ENCODE measurements at places on chromosomes 6 and 20.

DNA sequence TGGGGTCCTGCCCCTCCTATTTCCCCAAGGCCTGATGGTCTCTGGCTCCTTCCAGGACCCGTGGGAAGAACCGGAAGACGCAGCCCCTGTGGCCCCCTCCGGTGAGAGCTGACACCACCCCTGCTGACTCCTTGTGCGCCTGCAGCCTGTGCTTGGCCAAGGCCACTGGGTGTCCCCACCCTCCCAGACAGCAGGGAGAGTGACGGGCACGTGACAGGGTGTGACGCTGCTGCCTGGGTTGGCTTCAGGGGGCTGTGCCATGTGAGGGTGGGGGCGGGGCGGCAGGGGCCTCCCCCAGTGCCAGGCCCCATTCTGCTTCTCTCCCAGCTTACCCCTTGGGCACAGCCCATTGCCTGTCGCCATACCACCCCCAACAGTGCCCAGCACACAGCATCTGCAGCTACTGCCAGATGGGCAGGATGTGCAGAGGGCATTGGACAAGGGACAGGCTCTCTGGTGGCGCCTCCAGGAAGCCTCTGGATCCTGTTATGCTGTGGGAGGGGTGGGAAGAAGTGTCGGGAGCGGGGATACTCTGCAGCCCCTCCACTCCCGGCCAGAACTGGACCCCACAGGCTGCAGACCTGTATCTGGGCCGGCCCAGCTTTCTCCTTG, 2.9 kb downstream of the BIRC7 start:
- DNase-seq = no peak

GRCh38 chr6:78511009-78511408, 356.3 kb upstream of the IRAK1BP1 start:
- DNase-seq = no peak

- DNase-seq = peak; percentile 15
Observed at GRCh38 chr20:12217382-12217781, 299.7 kb downstream of the BTBD3 start.

GRCh38 chr20:31923388-31924331, 28.2 kb downstream of the PDRG1 start:
- no peak for DNase-seq

DNA sequence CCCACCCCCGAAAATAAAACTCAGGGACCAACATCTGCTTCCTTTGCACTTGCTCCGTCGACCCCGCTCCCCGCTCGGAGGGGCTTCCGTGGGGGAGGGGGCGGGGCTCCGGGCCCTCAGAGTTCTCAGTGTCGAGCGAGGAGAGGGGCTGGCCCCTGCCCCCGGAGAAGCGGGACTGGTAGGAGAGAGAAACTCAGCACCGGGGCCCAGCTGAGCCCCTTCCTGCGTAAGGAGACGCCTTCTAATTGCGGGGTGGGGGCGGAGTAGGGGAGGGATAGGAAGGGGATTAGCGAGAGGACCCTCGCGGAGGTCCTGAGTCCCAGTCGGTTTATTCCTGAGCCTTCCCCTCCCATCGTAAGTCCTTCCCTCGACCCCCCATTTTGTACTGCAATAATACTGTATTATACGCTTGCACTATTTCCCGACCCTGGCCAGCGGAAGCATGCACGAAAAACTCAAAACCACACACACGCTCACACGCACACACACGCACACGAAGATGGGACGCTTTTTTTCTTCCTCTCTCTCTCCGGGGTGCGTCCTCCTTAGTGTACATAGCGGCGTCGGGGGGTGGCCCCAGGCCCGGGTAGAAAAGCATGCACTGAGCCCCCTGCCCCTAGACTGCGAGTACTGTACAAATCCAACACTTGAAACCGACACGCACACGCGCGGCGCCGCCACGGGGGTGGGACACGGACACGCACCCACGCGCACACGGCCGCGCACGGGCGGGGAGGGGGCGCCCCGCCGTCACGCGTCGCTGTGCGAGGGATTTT, 22.1 kb upstream of the SLC22A7 start:
- no peak for DNase-seq

DNA sequence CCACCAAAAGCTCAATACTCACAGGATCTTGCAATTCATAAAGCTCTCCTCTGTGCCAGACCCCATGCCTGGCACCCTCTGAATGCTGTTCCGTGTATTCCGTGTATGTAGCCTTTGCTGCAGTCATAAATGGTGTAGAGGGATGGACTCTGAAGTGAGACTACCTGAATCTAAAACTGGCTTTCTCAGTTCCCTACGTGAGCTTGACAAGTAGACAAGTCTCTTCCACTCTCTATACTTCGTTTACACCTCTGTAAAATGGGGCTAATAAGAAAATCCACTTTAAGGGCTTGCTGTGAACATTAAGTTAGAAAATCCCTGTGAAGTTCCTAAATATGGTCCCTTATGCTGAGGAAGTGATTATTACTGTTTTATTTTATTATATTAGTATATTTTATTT, 31.5 kb downstream of the PPP1R16B start:
- DNase-seq = no peak

GRCh38 chr6:70282312-70282918, 20.5 kb downstream of the COL9A1 start:
- DNase-seq = peak; percentile 1

DNA sequence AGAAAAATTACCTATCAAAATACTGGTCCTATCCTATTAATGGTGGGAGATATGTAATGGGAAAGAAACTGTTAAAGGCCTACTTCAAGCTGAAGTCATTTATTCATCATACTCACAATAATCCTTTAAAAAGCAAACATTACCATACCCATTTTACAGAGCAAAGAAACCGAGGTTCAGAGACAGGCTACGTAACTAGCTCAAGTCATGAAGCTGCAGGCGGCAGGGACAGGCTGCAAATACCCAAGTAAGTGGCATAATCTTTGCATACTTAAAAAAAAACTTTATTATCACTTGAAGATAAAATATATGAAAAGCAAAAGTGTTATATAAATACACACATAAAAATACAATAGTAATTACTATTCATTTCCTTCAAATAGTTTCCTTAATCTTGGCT, 2.6 kb downstream of the RALGAPA2 start:
- no peak for DNase-seq

GRCh38 chr20:38139156-38139912, 25.7 kb downstream of the TGM2 start:
- DNase-seq = no peak

DNA sequence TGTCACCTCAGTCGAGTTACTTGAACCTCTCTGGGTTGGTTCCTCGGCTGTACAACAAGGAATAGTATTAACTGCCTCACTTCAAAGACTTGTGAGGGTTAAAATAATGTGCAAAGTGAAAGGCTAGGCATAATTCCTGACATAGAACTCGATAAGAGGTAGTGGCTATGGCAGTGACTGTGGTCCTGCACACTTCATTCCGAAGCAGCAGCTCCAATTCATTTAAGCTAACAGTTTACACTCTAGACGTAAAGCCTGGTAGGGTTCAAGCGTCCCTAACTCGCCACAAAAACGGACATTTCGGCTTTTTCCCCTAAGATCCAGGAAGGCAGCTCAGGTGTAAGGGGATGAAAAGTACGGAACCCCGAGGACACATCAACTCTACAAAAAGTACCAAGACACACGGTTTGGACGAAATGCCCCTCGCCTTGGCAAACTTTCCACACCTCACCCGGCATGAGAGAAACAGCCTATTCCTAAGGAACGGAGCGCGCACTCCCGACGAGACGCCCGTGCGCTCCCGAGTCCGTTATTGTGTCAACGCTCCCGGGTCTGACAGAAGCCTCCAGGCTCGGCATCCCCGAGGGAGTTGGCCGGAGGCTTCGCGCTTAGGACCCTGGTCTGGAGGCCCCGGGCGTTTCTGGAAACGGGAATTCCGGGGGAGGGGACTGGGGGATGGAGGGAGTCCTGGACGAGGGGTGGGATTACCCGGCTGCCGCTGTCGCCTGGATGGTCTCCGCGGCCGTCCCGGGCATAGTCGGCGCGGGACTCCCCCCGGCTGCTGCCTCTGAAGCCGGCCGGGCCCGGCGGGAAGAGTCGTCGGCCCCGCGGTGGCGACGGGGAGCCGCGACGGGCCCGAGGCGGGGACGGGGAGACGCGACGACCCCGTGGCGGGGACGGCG, 937 bp downstream of the ZNF318 start:
- peak; percentile 53 for DNase-seq

GRCh38 chr6:143346004-143346403, 104.5 kb downstream of the ADAT2 start:
- DNase-seq = no peak

- DNase-seq = no peak
Observed at GRCh38 chr6:23365732-23366131, 760.3 kb upstream of the NRSN1 start.

DNA sequence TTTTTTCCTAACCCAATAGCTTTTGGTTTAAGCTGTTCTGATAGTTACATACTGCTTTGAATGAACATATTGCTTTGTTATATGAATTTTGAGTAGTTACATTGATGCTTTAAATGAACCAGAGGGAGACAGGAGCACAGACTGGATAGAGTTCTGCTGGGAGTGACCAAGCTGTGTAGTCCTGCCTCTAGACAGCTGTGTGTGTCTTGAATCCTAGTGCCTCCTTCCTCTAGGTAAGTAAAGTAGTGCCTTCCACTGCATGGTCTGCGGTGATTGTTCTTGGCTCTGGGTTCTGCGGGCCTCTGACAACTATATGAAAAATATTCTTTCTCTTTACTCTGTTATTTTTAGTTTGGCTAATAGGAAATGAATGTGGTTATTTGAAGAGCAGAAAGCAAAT, 46.0 kb upstream of the ADGRG6 start:
- DNase-seq = no peak

DNA sequence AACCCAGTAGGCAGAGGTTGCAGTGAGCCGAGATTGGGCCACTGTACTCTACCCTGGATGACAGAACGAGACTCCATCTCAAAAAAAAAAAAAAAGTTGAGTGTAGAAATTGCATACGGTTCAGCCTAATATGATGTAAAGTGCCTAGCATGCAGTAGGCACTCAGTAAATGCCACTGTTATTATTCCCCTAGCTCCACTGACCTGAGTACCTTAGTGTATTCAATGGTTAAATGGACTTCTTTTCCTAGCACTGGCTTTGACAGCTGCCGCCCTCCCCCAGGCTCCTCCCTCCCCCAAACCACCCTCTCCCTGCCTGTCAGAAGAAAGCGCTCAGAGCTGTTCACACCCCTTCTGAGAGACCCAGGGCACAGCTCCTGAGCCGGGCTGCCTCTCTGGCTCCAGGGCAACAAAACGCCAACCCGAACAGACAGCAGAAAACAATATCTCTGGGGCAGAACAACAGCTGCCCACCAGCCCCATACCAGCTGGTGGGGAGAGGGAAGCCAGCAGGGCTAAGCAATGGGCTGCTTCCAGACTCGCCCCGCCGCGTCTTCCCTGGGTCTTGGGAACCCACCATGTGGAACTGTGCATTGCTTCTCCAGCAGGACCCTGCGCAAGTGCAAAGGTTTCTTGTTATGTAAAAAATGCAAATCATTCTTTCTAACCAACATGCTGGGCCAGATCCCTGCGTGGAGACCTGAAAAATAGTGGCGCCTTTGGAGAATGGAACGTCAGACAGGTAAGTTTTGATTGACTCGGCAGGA, 4.5 kb downstream of the CPNE5 start:
- no peak for DNase-seq

- DNase-seq = peak; percentile 71
Observed at GRCh38 chr20:10902576-10903282, 228.9 kb upstream of the JAG1 start.

DNA sequence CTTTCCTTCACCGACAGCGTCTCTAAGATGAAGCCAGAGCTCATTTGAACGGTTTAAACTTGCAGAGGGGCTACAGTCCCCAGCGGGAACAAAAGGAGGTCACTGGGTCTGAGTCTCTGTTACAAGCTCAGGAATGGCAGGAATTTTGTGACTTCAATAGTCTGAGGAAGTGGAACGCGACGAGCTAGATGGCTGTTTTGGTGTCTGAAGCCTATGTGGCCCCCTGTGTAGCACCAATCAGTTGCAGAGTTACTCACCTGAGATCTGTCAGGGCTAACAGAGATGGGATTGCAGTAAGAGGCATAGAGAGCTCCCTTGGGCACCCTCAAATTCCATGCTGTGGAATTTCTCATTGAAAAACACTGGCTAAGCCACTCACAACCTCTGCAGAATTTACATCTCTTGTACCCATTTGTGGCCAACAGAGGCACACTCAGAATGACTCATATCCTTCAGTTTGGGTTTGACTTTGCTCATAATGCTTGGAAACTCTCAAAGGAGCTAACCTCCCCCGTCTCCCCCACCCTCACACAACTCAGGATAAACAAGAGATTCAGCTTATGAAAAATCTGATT, 7.1 kb upstream of the TCP11 start:
- DNase-seq = peak; percentile 91

DNA sequence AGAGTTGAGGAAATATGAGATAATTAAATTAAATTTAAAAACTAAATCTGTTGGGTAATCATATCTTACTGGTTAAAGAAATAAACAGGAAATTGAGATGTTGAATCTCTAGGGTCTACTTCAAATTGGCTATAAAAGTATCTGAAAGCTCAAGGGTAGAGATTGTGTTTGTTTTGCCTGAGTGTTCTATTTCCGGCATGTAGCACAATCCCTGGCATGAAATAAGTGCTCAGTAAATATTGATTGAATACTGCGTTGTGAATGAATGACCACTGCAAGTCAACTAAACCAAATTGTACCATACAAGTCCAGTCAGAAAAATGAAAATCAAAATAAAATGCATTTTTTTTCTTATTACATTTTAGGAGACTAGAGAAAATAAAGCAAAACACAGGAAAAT, 709.8 kb downstream of the EPM2A start:
- DNase-seq = no peak

DNA sequence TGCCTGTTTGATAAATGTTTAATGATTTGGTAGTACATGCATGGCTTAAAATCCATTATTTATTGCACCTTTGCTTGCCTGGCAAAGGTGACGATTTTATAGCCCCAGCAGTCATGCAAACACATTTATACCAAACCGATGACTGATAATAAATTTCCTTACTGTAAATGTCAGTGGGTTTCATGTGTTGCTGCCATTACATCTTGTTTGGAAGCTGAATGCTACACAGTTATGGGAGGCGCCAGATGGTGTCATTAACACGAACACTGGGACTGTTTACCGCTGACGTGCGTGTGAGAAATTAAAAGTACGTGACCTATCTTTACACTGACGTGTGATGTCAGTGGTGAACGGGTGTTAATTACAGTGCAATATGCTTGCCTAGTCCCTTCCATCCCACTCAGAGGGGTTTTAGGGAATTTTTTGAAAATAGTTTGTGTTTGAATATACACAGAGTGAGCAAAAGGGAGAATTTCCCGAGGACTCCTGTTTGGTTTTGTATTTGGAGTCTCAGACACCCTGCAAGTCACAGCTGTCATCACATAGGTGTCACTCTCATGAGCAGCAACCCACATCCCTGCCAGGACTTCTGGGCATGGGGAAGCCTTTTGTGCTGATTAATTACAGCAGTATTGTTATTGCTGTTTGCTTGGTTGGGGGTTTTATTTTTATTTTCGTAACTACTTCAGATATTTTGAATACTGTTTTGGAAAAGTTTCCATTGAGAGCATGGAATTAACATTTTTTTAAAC, 151.8 kb upstream of the INSM1 start:
- DNase-seq = no peak

GRCh38 chr20:48195121-48195870, 410.0 kb upstream of the SULF2 start:
- DNase-seq = no peak
